NCI-H526 treated with DMSO at 0.1 percent for 48 hours (cell line): ENCODE measurements at places on chromosomes 6 and 20.

- DNase-seq, result no peak
Observed at GRCh38 chr20:35344354-35344837, 52.2 kb upstream of the FAM83C start.

GRCh38 chr6:16583144-16583762 lies 178.0 kb downstream of the ATXN1 start:
- no peak for DNase-seq

DNA sequence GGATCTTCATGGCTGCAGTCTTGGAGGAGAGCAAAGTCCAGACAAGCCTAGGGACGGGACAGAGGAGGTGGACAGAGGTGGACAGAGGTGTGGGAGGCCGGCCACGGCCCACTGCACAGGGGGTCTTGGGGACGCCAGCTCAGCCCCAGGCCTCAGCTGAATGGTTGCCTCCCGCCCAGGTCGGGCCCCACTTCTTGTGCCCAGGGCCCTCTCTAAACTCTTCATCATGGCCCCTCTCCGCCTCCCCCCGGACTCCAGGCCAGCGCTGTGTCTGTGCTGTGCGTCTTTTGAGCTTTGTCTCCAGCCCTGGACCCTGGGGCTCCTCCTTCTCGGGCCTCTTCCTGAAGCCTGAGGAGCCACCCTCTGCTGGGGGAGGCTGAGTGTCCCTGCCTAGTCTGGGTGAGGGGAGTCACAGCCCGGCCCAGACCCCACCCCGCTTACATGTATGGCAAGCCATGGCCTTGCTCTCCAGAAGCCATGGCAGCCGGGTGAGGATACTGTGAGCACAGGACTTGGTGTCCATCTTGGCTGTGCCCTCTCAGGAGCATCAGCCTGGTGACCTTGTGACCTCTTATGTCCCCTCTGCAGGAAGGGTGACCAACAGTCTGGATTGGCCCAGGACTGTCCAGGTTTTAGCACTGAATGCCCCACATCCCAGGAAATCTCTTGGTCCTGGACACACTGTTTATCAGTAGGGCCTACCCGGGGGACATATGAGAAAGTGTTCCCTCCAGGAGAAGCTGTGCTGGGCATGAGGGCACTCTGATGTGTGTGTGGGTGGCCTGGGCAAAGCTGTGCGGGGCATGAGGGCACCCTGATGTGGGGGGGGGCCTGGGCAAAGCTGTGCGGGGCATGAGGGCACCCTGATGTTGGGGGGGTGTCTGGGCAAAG lies 9.4 kb upstream of the NPBWR2 start:
- DNase-seq, result no peak

DNA sequence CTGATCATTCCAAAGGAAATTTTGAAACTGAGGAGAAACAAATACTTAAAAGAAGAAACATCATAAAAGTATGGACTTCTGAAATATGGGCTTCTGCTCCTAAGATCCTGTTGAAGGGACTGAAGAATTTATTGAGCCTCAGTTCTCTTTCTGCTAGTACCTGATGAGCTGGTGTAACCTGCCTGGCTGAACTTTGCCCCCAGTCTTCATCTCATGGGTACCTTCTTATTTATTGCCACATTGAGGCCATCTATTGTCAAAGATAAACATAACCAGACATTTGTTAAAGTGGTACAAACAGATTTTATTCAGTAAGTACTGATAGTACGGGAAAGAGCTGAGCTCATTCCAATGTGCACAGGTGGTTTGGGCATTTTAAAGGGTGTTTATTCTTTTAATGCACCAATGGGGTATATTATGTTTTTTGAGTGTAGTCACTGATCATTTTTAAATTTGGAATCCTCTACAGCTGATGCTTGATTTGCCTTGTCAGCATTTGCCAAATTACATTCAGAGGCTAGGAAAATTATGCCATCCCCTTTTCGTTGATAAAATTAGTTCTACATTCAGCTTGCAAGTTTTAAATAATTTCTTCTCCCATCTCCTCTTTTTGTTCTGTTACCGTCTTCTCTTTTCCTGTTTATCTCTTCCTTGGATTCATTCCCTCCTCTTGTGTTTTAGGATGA lies 118.2 kb downstream of the PRIM2 start:
- DNase-seq, result no peak

- DNase-seq, result no peak
Observed at GRCh38 chr20:47016068-47016664, 121.5 kb downstream of the EYA2 start.

GRCh38 chr6:93059911-93060310 lies 359.4 kb downstream of the EPHA7 start:
- no peak for DNase-seq

- no peak for DNase-seq
Observed at GRCh38 chr6:159056003-159056402, 11.2 kb upstream of the TAGAP start.

GRCh38 chr6:89339565-89339964 lies 13.0 kb downstream of the UBE2J1 start:
- DNase-seq, result no peak

- DNase-seq, result no peak
Observed at GRCh38 chr20:58306421-58307261, 2.9 kb upstream of the RAB22A start.

DNA sequence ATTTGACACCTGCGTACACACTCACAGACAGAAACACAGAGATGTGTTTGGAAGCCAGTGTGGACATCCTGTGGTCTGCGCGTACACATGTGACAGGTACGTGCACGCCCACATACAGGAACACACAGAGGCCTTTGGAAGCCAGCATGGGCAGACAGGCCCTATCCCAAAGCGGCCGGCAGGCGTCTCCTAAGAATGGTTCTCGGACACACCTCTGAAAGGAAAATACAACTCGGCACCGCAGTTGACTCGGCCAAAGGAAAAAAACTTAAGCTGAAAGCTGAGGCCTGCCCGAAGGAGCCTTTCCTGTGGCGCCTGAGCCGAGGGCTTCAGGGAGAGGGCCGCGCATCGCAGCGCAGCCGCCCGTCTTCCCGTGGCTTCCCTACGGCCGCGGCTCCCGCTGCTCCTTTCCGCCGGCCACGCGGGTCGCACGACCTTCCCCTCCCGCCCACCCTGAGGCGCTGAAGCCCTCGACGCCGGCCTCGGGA lies 1.4 kb upstream of the CEP43 start:
- DNase-seq, result peak; percentile 59

DNA sequence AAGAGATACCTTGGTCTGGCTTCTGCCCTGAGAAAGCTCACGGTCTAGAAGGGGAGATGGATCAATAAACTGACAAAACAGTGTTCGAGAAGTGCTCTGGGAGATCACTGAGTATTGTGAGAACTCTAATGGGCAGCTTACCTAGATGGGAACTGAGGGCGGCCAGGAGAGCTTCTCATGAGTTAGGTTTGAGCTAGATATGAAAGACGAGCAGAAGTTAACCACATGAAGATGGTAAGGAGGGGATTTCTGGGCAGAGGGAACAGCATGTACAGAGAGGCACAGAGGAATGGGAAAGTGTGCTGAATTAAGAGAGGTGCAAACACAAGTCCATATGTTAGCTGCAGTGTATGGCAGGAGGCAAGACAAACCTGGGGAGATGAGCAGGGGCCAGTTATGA lies 11.9 kb downstream of the ZFAND3 start:
- no peak for DNase-seq

- no peak for DNase-seq
Observed at GRCh38 chr6:21664314-21665109, 71.0 kb downstream of the SOX4 start.
